ENCODE measurements at places on chromosomes 6 and 20.

GRCh38 chr20:37541326-37541725, 13.7 kb upstream of the BLCAP start:
- no peak for DNase-seq

- DNase-seq = no peak
These were observed 170.2 kb upstream of the PMEPA1 start for GRCh38 chr20:57879779-57880570.

DNA sequence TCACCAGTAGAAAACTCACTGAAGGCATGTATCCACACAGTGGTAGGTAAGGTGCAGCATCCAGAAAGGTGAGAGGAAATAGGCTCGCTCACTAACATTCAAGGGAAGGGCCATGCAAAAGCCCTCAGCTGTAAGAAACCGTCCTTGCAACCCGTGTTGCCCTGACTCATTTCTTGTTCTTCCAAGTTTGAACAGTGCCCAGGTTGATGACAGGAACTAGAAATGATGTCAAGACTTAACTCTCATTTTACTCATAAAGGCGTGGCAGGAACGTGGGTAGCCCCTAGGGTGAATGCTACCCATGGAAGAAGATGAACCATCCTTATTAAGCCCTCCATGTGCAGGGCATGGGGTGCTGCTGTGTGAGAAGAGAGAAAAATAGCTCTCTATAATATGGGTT, 187.6 kb downstream of the CD83 start:
- DNase-seq = no peak

- DNase-seq = no peak
These were observed 1.2 kb upstream of the MYCT1 start for GRCh38 chr6:152696522-152696921.

DNA sequence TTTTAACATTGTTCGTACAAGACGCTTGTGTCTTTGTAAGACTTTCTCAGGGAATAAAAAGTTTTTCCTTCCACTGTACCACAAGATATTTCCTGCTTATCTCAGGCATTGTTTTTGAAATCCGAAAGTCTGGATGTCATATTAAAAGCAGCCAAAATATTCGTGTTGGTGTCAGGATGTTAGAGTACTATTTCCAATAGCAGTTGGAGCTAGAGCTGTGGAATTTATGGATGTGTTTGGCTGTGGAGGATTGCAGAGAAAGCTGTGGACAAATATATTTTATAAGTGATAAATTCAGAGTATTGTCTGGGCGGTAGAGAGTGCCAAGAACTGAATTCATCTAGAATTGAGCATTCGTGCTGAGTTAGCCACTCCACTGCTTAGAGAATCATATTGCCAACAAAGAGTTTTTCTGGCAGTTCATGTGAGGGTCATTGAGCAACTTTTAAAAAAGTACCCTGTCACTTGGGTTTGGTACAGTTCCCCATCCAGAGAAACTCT, 57.7 kb downstream of the ZDHHC14 start:
- DNase-seq = no peak

DNA sequence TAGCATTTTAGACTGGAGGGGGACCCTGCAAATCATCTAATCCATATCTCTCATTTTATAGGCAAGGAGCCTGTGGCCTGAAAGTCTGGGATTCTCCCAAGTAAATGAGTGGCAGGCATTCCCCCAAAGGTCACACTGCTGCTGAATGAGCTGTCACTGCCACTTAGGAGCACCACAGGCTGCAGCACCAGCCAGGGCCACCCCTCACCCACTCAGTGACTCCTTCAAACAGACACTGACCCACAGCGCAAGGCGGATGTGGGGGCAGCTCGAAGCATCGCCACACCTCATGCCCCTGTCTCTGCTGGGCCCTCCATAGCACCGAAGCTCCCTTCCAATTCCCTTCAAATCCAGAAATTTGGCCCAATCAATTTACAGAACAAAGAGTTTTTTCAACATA, 119.9 kb upstream of the ARID1B start:
- no peak for DNase-seq

- DNase-seq = no peak
These were observed 52.7 kb upstream of the MYB start for GRCh38 chr6:135128268-135128914.

DNA sequence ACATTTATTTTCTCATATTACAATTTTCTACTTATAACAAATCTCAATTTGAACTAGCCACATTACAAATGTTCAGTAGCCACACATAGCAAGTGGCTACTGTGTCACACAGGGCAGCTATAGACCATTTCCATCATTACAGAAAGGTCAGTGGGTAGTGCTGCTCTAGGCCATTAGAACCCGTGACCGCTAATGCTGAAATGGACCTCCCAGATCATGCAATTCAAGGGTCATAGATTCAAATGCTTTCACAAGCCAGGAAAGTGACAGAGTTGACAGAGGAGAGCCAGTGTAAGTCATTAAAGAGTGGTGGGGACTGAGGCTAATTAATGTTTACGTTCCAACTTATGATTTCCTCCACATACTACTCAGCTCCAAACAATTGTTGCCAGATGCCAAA, 3.5 kb upstream of the OCSTAMP start:
- DNase-seq = no peak

- DNase-seq = no peak
These were observed 29.9 kb downstream of the GABRR2 start for GRCh38 chr6:89284963-89285735.

- DNase-seq = no peak
These were observed 173.6 kb upstream of the CNR1 start for GRCh38 chr6:88339761-88340160.

GRCh38 chr20:3233131-3233990, 5.6 kb downstream of the SLC4A11 start:
- DNase-seq = no peak

DNA sequence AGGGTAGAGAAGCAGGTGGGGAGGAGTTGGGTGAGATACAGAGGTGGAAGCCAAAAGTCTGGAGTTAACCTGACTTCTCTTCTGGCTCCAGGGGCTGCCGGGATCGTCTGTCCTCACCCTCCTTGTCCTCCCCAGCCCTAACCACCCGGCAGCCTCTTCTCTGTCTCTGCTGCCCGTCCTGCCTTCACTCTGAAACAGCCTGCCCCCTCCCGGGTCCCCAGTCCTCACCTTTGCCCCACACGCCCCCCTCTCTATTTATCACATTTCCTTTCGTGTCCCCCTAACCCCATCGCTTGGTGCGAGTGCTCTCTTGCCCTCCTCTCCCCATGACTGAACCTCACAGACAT, 5.7 kb downstream of the RING1 start:
- no peak for DNase-seq

DNA sequence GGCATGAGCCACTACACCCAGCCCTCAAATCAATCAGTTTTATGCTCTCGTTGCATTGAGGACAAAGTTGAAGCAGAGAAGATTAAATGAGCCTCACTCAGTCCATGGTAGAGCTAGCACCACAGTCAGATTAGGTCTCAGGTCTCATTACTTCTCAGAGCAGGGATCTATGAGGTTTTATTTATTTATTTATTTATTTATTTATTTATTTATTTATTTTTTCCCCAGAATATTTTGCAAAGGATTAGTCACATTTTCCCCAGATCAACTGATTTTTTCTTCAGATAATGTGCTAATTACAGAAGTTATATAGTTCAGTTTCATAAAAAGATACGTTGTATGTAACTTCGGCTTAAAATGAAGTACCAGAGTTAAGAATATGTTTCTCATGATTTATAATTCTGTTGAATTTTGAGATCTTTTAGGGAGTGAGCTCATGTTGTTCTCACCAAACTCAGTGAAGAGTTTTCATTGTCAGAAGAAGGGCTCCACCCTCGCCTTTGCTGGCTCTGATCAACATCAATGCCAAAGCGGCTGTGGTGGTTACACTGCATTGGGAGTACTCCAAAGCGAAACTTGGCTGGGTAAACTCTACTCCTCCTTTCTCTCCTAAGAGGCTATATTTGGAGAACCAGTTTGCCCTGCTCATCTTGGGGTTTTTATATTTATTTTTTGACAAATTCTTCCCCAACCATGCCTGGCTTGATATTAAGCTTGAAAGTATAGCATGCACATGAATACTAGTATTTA, 12.9 kb upstream of the ID4 start:
- no peak for DNase-seq

- DNase-seq = no peak
These were observed 13.6 kb upstream of the SSTR4 start for GRCh38 chr20:23021541-23021940.

DNA sequence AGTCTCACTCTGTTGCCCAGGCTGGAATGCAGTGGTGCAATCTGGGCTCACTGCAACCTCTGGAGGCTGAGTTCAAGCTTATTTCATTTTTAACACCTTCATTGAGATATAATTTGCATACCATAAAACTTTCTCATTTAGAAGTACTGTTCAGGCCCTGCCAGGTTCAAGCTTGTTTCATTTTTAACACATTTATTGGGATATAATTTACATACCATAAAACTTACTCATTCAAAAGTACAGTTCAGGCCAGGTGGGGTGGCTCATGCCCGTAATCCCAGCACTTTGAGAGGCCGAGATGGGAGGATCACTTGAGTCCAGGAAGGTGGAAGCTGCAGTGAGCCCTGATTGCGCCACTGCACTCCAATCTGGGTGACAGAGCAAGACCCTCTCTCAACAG, 5.5 kb downstream of the OR2B6 start:
- no peak for DNase-seq

GRCh38 chr20:20832715-20833114, 120.3 kb upstream of the RALGAPA2 start:
- no peak for DNase-seq

DNA sequence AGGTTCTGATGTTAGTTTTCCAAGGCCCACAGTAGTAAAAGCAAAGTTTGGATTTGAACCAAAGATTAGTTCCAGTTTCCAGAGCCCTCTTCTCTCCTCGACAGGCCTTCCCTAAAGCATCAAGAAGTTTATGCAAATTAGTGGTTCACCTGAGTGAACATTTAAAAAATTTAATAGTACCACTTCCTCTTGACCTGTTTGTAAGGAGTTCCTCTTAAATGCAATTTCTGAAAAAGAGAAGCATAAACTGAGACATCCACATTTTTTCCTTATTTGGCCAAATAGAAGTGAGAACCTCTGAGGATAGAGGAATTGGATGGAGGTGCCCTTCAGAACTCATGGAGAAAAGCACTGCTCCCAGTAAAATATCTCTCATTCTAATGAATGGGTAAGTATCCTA, 1.2 kb upstream of the DSE start:
- no peak for DNase-seq

DNA sequence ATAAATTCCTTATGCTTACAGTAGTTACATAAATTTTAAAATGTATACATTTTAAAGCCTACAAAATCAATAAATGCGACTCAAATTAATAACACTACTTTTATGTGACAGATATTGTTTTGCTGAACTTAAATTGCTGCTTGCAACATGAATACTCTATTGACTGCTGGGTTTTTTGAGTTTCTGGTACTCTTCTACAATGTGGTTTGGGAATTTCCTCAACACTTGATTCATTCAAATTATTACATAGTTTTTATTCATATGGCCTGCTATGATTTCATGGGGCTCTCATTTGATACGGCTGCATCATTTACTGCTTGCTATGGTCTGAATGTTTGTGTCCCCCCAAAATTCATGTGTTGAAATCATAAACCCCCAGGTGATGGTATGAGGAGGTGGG, 2.3 kb upstream of the TXLNB start:
- DNase-seq = no peak
